NCI-H2227 treated with DMSO at 0.1 percent for 48 hours (cell line): ENCODE measurements at places on chromosomes 7 and 10.
A peak's percentile ranks its signal among the peaks of the same experiment; 100 is the strongest.

DNA sequence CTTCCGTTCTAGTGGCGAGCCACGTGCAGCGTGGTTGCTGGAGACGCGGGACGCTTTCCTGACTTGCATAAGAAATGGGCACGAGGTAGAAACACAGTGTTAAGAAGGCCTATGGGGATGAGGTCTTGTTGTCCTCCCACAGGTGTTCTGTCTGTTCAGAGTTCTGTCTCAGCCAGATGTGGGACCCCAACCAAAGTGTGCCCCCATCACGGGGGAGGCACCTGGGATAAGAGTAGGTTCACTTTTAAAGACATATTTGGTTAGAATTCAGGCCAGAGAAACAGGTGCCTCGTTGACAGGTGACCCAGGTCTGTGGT, 56.0 kb upstream of the PITRM1 start:
- DNase-seq = no peak

DNA sequence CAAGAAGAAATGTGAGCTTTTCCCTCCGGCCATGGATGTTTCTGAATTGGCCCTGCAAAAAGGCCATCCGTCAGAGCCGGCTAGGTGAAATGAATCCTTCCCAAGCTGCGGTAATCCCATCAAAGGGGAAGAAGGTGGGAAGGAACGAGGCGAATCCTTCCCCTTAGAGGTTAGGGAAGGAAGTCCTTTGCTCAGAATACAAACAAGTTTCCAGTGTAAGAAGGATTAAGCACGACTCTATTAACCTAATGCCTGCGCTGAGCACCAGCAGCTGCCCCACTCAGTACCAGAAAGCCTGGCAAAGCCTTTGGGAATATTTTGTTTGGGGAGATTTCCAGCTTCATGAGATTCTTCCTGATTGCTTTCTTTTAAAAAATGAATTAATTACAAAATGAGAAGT, 42.8 kb downstream of the CLRN3 start:
- no peak for DNase-seq

DNA sequence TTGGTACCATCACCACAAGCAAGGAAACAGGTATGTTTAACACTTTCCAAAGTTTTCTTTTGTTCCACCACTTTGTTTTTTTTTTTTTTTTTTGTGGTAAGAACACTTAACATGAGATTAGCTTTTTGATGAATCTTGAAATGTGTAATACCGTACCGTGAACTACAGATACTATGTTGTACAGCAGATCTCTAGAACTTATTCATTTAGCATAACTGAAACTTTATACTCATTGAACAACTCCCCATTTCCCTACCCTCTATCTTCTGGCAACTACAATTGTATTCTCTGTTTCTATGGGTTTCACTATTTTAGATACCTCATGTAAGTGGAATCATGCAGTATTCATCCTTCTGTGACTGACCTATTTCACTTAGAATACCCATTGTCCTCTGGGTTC, 162.7 kb upstream of the ITGB1 start:
- DNase-seq = no peak

- DNase-seq = no peak
Measured at GRCh38 chr7:140390466-140391190, 7.7 kb downstream of the SLC37A3 start.

GRCh38 chr7:103574576-103574975, 128.6 kb upstream of the SLC26A5 start:
- no peak for DNase-seq

DNA sequence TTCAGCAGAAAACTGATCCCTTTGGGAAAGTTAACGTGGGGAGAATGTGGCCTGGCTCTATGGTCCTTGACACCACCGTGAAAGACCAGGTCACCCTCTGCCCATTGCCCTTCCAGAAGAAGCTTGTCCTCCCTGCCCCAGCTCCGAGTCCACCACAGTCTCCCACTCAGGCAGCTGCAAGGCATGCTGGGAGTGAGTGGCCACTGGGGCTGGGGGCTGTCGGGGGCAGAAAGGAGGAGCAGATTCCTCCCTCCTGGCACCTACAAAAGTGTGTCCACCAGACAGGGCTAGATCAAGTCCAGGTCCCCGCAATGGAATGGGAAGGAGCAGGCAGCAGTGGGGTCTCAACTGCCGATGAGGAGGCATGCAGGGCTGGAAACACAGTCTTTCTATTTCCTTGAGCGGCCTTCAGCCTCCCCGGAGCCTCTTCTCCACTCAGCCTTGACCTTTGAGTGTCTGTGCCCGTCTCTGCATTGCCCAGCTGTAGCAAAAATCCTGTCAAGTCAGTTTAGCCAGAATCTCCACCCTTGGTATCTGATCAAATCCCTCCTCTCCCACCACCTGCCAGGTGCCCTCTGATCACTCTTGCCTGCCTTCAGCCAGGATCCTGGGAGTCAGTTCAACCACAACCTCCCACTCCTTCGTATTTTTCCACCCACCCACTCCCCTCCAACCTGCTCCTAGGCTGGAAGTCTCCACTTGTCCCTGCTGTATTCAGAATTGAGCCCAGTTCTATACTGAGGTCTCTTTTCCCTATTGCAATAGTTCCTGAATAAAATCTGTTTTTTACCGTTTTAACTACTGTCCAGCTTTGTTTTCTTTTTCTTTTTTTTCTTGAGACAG, 6.9 kb upstream of the ZNF316 start:
- DNase-seq = no peak

GRCh38 chr7:77532247-77532646, 4.8 kb upstream of the PTPN12 start:
- no peak for DNase-seq

DNA sequence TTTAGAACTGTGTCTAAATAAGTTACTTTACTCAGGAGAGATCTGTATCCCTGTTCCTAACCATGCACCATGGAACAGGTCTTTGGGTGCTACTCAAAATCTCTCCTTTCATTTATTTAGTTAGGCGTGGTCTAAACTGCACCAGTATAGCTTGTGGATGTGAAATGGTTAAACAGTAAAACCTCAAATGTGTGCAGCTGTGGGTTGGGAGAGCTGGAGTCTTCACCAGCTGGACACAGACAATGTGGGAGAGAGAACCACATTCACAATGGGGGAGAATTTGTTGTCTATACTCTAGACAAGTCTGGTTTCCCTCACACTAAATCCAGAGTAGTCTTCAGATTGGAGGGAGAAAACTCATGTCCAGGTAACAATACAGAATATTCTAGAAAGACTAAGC, 31.2 kb upstream of the IKZF1 start:
- no peak for DNase-seq

- DNase-seq = no peak
Measured at GRCh38 chr10:14751921-14752320, 22.8 kb downstream of the FAM107B start.

DNA sequence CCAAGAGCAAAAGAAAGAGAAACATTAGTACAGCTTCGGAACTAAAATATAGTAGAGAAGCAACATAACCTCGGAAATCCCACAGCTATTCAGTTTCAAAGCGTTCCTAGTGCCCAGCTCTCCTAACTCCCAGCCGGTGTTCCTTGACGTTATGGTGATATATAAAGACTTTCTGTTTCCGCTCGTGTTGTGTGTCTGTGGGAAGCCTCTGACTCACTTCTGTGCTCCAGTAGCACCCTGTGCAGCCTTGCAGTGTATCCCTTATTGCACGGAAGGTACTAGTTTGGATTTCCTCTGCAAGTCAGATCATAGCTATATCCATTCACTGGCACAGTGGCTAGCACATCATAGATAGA, 535 bp downstream of the ASAH2B start:
- peak; percentile 40 for DNase-seq

GRCh38 chr10:118467200-118467599, 125.1 kb upstream of the FAM204A start:
- DNase-seq = no peak

- no peak for DNase-seq
Measured at GRCh38 chr7:132750096-132750495, 173.8 kb upstream of the PLXNA4 start.

GRCh38 chr10:4003348-4003973, 218.5 kb upstream of the KLF6 start:
- DNase-seq = no peak

DNA sequence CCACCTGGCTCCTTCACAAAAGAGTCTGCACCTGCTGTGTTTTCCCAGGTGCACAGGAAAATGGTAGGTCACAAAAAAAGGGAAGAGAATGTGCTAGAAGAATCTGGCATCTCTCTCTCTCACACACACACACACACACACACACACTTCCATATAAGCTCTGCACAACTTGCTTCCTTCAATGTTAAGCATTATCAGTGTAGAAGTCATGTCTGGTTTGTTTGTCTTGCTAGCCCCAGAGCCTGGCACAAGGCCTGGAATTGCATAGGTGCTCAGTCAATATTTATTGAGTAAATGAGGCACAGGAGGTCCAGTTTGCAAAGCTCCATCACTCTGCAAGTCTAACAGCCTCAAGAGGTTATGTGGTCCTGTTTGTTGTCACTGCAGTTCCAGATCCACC, 867.3 kb upstream of the AUTS2 start:
- DNase-seq = no peak

GRCh38 chr7:15780271-15780670, 93.8 kb upstream of the MEOX2 start:
- DNase-seq = no peak

- DNase-seq = no peak
Measured at GRCh38 chr7:144428431-144428830, 24.9 kb upstream of the NOBOX start.

GRCh38 chr7:33903791-33904680, 1.3 kb upstream of the BMPER start:
- no peak for DNase-seq

- DNase-seq = no peak
Measured at GRCh38 chr7:159033473-159033825, 111.2 kb downstream of the VIPR2 start.

DNA sequence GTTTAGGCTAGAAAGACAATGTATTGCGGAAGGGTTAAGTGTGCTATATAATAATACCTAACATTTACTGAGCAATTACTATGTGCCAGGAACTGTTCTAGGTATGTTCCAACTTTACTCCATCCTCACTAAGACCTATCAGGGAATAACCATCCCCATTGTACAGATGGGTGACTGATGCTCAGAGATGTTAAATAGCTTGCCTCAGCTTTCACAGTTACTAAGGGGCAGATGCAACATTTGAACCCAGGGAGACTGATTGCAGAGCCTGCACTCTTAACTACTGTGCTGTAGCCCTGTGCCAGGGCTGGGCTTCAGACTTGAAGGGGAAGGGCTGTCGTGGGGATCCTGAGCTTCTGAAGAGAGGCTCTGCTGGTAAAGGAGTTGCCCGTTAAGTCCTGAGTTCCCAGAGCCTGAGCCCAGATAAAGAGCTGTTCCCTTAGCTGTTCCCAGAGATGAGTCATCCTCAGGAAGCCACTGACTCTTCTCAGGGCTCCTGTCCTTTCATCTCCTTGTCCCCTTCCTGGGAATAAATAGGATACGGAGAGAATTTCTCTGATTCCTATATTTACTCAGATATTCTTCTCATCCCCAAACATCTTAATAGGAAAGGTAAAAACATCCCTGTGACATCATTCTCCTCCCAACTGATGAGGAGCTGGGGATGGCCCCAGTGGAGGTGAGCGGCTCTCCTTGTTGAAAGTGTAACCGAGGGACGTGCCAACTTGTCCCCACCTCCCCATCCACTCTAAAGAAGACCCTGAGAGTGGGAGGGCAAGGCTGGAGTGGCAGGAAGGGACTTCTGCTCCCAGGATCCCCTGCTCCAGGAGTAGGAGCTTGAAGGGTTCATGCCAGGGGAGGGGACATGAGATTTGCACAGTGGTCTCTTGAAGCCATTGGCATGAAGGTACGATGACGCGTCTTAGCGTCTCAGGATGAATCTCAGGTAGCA, 28.0 kb upstream of the HABP2 start:
- no peak for DNase-seq

DNA sequence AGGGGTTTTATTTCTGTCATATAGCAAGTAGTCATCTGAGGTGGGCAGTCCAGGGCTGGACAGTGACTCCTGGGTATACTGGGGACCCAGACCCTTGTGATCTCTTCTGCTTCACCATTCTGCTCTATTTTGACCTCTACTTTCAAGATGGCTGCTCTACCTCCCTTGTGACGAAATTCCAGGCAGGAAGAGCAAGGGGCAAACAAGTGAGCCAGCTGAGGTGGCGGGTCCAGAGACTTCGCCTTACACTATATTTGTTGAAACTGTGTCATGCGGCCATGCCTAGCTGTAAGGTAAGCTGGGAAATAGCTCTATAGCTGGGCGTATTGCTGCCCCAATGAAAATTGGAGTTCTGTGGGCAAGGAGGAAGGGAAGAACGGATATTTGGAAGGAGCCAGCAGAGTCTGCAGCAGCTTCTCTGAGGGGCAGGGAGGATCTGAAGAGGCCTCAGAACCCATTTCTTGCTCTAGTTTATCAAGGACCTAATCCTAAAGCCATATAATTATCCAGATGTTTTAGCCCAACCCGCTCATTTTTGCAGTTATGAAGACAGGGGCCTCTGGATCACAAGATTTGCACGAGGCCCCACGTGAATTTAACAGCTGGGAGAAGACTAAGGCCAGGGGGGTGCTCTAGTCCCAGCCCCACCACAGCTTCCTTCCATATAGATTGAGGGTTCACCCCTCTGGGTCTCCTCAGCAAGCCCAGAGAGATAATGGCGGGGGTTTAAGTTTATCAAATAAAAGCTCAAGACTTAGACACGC, 7.7 kb upstream of the CPA1 start:
- no peak for DNase-seq

- DNase-seq = no peak
Measured at GRCh38 chr7:150663802-150664494, 21.6 kb upstream of the GIMAP2 start.

- peak; percentile 88 for DNase-seq
Measured at GRCh38 chr7:28926871-28927597, 31.1 kb downstream of the TRIL start.

DNA sequence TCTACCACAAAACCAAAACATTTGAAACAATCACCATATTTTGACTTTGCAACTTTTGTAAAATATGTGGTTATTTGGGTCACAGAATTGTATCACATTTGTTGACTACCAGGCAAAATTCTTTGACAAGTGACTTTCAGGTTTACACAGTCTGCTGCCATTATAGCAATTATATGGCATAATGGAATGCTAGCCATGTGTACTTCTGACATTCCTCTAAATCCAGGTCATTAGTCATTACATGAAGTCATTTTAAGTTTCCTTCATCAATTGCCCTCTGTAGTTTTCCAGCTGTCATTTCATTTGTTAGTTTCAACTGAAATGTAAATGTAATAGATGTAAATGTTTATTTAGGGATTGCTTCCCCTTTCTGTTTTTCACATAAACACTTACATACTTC, 137.5 kb downstream of the IMMP2L start:
- no peak for DNase-seq

DNA sequence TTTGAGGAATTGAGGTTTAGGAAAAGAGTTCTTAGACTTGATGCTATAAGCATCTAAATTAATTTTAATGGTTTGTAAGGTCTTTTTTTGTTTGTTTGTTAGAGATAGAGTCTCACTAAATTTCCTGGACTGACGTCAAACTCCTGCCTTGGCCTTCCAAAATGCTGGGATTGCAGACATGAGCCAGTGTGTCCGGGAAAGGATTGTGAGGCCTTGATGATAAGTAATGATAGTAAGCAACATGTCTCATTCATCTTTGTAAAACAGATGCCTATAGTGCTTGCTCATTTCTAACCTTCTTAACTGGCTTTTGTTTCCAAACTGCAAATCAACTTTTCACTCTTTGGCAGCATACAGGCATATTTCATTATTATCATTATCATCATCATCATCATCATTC, 176.0 kb upstream of the KCND2 start:
- no peak for DNase-seq

- no peak for DNase-seq
Measured at GRCh38 chr10:59290448-59290847, 71.9 kb downstream of the FAM13C start.

- no peak for DNase-seq
Measured at GRCh38 chr7:113796557-113796956, 122.3 kb downstream of the PPP1R3A start.
